Keratinocyte (primary cell): ENCODE measurements at places on chromosomes 11 and 22. TPM values are rescaled to one million over a fixed set of nuclear protein-coding genes. Genes with fewer than 3 reads are reported as not detected.

DNA sequence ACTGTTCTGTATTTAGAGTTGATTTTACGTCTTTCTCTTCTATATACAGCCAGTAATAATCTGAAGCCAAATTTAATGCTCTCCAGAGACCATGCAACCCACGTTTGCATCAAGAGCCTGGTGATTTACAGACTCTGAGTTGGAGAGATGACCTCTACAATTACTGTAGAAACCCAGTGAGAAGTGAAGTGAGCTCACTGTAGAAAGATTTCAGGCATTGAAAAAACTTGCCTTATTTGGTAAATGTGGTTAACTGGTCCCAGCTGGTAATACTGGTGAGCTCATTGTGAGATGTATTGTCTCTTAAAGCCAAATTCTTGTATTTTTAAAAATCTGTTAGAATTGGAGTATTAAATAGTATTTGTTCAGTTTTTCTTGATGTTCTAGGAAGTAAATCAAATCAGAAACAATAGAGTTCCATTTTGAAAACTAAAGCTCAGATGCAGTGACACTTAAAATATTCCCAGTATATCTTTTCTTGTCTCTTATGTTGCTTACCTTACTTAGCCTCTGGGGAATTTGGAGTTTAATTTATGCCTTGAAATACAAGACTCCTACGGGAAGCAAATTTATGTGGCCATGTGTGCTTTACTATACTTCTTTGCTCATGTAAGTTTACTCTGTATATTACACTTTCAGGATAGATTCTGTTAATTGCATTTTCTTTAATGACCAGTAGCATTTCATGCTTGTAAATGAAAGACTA lies 189.9 kb downstream of the ARHGAP42 start:
- no peak for DNase-seq

The TSPO gene
- polyA plus RNA-seq: 139 to 405 TPM (median 155 TPM) in 3 replicates

DNA sequence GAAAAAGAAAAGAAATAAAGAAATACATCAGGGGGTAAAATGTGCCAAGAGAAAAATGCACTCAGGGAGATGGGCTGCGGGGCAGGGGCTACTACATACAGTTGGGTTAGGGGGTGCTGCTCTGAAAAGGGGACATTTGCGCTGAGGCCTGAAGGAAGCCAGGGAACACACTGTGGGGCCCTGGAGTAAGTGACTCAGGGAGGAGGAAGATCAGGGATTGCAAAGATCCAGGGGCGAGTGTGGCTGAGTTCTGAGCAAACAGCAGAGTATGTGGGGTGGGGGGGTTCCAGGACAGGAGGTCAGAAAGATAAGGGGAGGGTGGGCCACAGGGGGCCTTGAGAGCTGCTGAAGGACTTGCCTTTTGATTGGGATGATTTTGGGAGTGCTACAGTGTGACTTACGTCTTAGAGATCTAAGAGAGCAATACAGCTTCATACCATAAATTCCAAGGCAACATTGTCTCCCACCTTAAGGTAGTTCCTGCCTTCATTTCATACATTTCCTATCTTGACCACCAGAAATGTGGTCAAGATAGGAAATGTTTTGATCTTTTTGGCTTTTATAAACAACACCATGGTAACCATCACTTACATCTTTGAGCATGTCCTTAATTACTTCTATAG lies 5.8 kb downstream of the A4GALT start:
- no peak for DNase-seq

DNA sequence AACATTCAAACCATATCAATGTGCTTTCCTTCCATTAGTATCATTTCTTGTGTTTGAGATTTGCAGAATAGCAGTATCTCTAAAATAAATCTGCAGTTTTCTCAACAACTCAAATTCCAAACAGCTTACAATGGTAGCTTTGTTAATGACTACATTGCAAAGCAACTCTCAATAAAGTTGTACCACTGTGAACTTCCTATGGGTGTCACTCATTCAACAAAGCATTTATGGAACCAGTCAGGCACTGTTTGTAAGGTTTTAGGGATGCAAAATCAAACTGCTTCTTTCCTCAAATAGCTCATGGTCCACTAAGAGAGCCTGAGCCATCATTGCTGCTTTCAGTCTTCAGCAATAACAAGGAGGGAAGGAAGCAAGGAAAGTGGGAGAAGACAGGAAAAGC lies 91.0 kb downstream of the CCDC83 start:
- no peak for DNase-seq

- no peak for DNase-seq
Observed at GRCh38 chr11:88017666-88018065, 157.6 kb downstream of the RAB38 start.

- DNase-seq: no peak
Observed at GRCh38 chr11:69382131-69383128, 88.5 kb downstream of the MYEOV start.
